PC-9 (cell line): ENCODE measurements at places on chromosomes 5 and 9.
A peak's percentile ranks its signal among the peaks of the same experiment; 100 is the strongest.

- no peak for DNase-seq
These were observed 8.9 kb downstream of the F2R start for GRCh38 chr5:76724871-76725270.

DNA sequence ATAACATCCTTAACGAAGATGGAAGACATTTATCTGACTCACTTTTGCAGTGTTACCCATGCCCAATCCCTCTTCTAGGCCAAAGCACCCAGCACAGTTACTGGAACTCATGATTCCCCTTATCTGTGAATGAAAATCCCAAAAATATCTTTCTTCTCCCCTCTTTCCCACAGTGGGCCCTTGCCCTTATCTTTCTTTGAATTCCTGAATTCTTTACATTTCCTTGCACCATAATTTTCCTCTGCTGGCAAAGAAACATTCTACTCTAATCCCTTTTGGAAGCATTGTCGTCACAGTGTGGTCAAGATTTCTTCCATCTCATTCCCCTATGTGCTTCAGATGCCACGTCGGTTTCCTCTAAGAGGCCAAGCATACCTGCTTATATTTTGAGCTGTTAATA is 135.9 kb upstream of the LIFR start:
- DNase-seq: no peak

- no peak for DNase-seq
These were observed 19.4 kb downstream of the RAB14 start for GRCh38 chr9:121182101-121182836.

DNA sequence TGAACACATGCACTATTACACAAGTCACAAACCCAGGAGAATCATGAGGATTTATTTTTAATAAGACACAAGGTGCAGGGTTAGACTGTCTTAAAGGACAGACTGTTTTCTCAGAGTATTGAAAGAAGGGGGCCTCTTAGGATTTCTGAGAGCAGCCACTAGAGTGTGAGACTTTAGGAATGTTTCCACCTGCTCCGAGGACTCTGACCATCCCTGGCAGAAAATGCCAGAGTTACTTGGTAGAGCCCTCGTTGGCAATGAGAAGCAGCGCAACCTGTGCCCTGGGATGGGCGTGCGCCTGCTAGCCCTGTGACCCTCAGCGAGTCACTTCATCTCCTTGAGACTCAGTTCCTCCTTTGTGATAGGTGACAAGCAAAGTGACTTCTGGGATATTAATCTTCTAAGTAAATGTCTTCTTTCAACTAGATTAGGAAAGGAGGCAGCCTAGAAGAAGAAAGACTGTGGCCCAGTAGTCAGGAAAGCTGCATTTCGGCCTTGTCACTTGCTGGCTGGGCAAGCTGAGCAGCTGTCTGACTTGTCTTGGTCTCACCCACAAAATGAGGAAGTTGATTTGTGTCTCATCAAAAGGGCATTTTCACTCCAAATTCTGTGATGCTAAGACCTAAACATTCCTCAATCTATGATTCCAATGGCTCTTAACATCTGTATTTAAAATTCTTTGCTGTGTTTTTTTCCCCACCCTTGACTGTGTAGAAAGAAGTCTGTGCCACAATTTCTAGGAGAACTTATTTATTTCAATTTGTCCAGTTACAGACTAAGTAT is 60.5 kb downstream of the PTCD2 start:
- peak; percentile 12 for DNase-seq

- DNase-seq: no peak
These were observed 8.4 kb downstream of the SARDH start for GRCh38 chr9:133729617-133730281.

DNA sequence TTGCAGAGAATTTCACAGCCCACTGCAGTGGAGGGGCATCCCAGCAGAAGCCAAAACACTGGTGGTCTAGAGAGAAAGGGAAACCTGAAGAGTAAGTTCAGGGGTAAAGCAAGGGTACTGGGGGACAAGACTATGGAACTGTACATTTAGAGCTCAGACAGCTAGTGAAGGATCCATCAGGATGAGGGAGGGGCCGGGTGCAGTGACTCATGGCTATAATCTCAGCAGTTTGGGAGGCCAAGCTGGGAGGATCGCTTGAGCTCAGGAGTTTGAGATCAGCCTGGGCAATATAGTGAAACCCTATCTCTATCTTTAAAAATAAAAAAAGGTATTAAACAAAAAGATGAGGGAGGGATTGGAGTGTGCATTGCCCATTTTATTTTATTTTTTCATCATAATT is 7.8 kb upstream of the ANKH start:
- DNase-seq: no peak

GRCh38 chr9:109450346-109450745 is 47.8 kb downstream of the PTPN3 start:
- no peak for DNase-seq

GRCh38 chr5:160054831-160055230 is 45.9 kb downstream of the TTC1 start:
- peak; percentile 46 for DNase-seq

- DNase-seq: no peak
These were observed at the start of gene ECM2 for GRCh38 chr9:92535940-92536850. Gene ECM2 (minus strand): TSS chr9:92535990. CDS start chr9:92522866, 13,124 bp downstream.

GRCh38 chr9:109139851-109140250 is 20.1 kb upstream of the TMEM245 start:
- no peak for DNase-seq

DNA sequence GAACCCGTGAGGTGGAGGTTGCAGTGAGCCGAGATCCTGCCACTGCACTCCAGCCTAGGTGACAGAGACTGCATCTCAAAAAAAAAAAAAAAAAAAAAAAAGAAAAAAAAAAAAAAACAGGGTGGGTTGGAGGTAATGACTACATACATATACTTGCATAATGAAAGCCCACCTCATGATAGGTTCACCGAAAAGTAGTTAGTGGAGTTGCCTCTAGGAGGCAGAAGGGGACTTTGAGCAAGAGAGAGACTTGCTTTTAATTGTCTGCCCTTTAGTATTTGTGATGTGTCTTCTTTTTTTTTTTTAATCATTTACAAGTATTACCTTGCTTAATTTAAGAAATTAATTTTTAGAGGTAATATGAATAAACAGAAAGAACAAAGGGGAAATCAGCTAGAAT is 99.8 kb downstream of the PPARGC1B start:
- DNase-seq: no peak

DNA sequence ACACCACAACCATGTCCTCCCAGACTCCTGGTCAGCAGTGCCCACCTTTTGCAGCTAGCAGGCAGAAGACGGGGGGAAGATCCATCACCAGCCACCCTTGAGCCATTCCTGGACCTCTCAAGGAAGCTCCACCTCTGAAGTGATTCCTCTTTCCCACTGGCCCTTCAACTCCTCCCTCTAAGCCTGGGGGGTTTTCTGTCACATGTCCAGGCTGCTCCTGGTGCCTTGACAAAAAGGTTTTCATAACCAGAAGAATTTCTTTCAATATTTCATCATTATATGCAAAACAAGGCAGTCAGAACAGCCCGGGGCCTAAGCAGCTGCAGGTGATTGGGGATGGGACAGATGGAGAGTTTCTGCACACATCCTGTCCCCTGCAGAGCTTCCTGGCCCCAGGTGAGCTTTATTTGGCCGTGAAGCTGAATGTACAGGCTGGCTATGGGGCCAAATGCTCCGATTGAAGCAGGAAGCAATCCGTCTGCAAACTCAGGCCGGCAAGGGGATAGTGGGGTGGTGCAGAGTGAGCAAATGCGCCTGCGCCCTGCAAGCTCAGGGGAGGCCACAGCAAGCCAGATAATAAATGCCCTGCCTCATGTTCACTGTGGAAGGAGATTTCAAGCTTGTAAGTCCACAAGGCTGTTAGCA is 173.5 kb downstream of the C5orf15 start:
- no peak for DNase-seq

- DNase-seq: no peak
These were observed 41.5 kb downstream of the PCDHAC2 start for GRCh38 chr5:141007791-141008190.

- no peak for DNase-seq
These were observed at the start of gene RORB for GRCh38 chr9:74496819-74497747. Gene RORB (plus strand): TSS chr9:74497335. CDS start chr9:74497977, 642 bp downstream.

DNA sequence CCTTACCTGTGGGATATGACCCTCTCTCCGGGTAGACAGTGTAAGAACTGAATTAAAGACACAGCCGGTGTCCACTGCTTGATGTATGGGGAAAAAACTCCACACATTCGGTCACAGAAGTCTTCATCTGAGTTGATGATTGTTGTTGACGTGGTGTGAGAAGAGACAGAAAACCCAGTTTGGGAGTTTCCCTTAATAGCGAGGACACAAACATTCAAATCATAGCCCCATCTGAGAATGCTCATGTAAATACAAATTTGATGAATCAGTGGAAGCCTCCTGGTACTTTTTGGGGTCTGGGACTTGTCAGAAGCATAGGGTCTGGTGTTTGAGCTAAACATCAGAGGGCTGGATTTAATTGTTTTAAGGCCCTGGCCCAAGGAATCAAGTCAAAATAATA is 11.0 kb downstream of the HAVCR1 start:
- no peak for DNase-seq

DNA sequence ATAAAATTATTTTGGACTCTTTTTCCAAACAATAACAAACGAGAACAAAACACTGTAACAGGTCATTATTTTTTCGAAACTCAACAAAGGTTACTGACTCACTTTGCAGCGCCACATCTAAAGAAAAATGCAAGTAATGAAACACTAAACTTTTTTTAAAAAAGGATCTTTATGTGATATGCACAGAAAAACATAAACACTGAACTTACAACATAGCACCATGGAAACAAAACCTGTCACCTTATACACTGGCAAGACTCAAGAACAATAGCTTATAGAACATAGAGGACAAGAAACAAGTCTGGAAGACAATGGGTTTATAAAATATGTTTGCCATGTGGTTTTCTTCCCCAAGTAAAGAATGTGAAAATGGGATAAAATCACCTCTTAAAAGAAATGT is 85.2 kb downstream of the AUH start:
- no peak for DNase-seq

DNA sequence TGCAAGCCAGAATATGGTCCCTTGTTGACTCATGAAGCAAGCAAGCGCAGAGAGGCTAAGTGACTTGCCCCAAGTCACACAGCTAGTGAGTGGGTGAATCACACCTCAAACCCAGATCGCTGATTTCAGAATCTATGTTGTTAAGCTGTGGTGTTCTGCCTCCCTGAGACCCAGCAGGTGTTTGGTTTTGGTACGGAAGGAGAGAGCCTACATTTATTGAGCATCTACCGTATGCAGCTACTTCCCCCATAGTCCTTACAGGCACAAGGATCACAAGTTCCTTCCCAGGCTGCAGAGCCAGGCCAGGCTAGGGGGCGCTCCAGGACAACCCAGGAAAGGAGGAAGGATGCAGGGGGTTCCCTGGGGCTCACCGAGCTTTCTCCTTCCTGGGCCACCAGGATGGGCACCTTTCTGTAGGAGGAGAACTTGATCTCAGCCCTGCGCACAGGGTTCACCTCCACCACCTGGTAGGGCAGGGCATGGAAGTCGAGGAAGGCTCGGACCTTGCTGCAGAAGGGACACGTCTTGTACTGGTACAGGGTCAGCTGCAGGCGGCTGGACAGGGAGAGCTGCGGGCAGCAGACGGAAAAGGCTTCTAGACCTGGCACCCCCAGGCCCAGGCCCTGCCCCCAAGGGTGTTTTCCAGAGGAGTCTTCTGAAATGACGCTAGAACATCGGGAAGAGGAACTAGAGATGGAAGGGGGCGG is 2.5 kb downstream of the PTGES2 start:
- DNase-seq: peak; percentile 85

DNA sequence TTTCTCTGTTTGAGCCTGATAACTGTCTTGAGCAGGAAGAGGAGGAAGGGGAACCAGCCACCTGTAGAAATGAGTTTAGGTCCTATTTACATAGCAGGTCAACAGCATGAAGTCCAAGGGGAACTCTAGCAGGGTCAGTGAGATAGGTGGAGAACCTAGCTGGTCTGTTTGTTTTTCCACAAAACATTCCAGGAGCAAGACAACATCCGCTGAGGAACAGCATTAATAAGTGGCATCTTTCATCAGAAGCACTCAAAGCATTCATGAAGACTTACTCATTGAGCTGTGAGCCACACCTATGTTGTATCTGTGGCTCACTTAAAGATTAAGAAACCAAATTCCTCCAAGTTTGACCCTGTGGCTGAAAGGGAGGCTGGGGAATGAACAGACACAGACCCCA is 115.9 kb downstream of the ACTBL2 start:
- peak; percentile 98 for DNase-seq

GRCh38 chr5:172185096-172185461 is 2.9 kb downstream of the STK10 start:
- DNase-seq: no peak

DNA sequence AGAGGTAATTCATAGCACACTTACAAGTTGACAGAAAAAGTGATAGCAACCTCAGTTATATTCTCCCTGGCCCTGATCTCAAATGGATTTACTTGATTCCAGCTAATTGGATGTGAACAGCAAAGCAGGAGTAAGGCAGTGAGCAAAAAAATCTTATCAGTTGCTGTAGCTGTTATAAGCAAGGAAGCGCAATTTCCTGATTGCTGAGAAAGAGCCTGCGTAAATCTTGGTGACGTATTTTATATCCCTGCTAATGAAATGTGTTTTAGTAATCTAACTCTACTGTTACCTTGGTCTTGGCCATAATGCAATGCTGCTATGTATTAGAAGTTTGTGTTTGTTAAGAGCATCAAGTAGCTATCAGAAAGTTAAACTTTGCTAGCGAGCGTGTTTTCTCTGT is 661.2 kb upstream of the SEMA6A start:
- DNase-seq: no peak

- no peak for DNase-seq
These were observed 270.9 kb upstream of the IL12B start for GRCh38 chr5:159601216-159601615.

DNA sequence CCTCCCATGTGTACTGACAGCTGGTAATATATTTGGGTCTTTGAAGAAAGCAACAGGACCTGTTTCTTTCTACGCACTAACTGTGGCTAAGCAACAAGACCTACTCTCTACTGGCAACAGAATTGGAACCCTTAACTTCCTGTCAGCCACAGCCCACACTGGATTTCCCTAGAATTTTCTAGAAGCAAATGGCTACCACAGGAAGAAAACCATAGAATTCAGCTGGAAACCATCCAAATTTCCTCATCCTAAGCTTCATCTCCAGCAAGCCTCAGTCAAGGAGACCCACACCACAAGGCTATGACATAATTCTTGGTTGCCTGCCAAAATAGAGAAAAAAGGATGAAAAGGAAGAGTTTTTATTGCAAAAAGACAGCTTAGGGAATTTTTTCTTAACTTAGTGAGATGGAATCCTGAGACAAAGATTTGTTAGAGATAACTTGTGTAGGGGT is 171.8 kb upstream of the TNC start:
- DNase-seq: no peak

GRCh38 chr5:10789021-10789420 is 28.0 kb upstream of the DAP start:
- no peak for DNase-seq
